ENCODE measurements at places on chromosomes 5 and 9.
A peak's percentile ranks its signal among the peaks of the same experiment; 100 is the strongest.

- DNase-seq, result peak; percentile 42
These were observed 5.4 kb upstream of the TIFAB start for GRCh38 chr5:135457424-135458071.

DNA sequence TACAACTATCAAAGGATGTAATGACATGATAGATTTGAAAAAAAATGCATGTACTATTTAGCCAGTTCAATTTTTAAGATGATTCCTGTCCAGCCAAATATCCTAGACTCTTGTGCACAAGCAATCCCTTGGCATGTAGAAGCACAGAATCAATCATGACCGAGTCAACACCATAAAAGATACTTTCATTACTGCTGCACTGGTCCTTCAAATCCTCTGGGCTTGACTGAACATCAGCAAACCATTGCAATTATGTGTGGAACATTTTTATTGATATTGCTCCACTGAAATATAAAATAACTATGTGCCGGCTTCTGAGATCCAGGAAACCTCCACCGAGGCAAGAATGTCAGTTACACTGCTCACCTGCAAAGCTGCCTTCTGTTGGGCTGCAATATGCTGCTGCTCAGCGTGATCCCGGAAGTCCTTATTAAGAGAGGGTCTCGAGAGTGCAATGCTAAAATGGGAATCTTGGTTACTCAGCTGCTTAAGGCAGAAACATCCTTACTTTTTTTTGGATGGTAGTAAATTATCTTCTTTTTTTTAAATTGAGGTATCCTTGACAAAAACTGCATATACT, 28.7 kb downstream of the INIP start:
- DNase-seq, result no peak

DNA sequence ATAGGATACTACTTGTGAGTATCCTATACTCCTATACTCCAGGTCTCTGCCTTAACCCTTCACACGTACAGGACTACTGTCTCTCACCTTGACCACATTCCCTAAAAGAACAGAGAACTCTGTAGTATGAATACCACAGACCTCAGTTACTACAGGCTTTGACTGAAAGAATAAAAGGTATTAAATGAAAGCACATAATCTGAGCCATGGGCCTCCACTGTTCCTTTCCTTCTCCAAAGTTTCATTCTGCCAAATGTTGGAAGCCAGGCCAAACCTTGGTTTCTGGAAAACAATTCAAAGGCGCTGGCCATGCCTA, 191.5 kb downstream of the TSSK1B start:
- DNase-seq, result no peak

GRCh38 chr5:23930985-23931384, 423.6 kb downstream of the PRDM9 start:
- no peak for DNase-seq

DNA sequence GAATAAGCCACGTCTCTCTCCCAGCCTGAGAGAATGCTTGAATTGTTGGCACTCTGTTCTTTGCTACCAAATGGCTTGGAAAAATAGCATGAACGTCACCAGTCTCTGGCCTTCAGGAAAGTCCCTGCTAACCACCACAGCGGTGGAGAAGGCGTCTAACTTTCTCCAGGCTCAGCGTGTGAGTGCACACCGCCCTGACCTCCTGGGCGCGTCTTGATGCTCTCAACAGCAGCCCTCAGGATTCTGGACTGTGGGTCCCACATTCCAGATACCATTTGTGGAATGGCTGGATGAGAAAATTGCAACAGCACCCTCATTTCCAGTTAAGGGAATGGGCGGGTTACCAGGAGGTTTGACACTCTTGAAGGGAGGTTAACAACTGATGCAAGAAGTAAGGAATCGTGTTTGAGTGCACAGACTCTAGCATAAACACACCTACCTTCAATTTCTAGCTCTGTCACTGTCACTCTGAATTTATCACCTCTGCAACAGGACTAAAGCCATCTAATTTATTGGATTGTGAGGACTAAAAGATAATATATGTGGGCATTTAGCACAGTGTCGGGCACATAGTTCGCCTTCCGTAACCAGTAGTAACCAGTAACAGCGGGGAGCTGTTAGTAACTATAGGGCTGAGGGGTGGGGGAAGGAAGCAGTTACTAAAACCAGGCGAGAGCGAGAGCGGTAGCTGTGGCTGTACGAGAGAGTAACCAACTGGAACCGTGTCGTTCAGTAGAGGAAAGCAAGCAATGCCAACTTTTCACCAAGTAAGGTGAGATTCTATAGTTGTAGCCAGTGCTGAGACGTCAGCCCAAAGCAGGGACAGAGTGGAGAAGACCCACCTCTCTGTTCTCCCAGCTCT, 807 bp upstream of the PLGRKT start:
- DNase-seq, result peak; percentile 30

DNA sequence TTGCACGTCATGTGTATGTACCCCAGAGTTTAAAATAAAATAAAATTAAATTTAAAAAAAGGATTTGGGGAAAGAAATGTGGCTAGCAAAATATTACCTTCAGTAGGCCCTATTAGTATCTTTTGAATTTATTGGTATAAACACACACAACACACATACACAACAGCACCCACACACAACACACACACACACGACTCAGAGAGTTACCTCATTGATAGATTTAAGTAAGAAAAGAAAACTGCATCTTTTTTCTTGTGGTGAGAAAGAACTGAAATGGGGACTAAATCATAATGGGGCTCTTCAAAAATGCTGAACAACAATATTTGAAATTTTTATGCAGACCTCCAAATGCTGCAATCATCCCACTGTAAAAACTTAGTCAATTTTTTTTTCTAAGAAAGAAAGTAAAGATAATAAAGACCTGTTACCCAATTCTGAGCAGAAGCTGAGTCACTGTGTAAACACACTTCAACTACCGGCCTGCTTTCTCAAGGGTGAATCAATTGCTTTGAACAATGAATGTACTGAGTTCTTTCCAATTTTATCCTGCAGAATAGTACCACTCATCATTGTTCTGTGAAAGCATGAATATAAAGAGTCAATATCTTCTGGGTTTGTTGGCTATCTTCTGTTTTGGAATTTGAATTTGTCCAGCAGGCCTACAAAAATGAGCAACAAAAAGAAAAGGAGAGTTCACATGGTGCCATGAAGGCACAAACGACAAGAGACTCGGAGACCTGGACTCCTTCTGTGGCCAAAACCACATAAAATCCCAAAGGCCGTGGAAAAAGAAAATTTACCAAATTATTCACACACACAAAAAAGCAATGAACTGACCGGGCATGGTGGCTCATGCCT, 57.9 kb upstream of the CCNG1 start:
- DNase-seq, result no peak

- peak; percentile 53 for DNase-seq
These were observed 2.3 kb downstream of the HAPLN1 start for GRCh38 chr5:83718195-83718825.

DNA sequence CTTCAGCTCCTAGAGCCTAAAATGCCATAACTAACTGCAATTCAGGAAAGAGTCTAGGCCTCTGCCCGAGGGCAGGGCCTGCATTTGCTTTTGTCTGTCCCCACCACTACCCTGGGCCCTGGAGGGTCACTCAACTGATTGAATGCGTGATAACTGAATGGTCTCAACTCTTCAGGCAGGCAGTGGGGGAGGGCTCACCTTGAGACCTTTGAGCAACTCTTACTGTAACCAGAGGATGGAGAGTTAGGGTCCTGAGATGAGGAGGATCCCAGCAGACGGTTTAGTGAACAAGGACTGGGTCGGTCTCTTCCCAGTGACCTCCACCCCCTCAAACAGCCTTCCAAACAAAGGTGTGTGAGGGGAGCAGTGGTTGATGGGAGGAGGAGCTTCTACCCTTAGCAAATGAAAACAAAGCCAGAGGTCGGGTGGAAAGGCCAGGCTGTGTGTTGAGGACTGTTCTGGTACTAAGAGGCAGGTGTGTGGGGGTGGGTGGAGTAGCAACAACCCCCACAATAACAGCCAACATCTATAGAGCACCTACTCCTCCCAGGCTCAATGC, 59.4 kb downstream of the CXXC5 start:
- DNase-seq, result no peak

DNA sequence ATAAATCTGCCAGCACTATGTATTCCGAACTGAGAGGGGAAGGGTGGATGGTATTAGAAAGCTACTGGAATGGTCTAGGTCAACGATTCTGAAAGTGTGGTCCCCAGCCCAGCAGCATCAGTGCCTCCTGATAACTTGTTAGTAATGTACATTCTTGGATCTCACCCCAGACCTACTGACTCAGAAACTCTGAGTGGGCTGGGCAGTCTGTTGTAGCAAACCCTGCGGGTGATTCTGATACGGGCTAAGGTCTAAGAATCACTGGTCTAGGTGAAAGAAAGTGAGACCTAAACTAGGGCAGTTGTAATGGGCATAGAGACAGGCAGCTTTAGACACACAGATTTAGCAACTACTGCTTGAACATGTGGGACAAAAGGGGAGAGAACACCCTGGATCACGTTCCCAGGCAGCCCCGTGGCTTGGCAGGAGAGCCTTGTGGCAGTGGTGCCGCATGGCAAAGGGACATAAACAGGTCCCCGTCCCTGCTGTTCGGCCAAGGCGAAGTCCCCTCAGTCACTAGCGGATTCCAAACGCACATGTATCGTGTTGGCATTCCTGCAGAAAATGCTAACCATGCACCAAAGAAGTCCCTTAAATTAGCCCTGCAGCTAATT, 216.3 kb downstream of the TTLL11 start:
- no peak for DNase-seq

GRCh38 chr5:114953565-114953964, 216.1 kb downstream of the TRIM36 start:
- no peak for DNase-seq

DNA sequence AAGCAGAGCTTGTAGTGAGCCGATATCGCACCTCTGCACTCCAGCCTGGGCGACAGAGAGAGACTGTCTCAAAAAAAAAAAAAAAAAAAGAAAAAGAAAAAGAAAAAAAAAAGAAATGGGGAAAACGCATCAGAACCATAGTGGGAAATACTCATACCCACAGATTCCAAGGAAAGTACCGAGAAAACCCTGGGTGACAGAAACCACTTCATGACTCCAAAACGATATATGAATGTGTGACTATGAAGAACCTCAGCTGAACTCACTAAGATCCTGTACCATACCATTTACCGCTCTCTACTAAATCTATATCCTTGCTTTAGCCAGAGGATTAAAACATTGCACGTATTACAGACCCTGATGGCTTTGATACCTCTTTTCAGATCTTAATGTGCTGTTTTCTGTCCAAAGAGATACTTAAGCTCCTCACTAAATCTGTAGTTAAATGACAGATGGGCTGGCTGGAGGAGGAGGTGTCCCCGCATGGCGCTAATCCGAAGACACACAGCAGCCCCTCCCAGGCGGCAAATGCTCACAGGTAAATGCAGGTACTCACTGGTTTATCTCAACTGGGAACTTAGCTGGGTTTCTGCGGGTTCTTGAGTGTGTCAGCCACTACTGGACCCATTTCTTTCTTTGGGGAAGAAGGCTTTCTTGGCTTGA, 2.8 kb downstream of the LPCAT1 start:
- DNase-seq, result peak; percentile 15

DNA sequence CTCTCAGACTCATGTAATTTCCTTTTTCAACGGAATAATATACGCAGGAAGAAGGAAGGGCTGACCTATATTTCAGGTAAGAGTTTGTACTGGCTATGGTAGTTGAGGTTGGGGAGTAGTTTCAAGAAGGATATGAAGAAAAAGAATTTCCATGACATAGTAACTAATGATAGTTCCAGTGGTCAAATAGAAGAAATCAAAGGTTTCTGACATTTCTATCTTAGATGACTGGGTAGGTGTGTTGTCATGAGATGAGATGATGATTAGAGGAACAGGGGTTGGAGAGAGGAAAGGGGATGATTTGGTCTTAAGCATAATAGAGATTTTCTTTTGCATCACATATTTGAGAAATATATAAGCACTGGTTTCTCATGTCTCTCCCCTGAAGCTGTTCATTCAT, 166.0 kb downstream of the SPATA31D1 start:
- no peak for DNase-seq

GRCh38 chr5:54628050-54628449, 110.5 kb downstream of the SNX18 start:
- no peak for DNase-seq

DNA sequence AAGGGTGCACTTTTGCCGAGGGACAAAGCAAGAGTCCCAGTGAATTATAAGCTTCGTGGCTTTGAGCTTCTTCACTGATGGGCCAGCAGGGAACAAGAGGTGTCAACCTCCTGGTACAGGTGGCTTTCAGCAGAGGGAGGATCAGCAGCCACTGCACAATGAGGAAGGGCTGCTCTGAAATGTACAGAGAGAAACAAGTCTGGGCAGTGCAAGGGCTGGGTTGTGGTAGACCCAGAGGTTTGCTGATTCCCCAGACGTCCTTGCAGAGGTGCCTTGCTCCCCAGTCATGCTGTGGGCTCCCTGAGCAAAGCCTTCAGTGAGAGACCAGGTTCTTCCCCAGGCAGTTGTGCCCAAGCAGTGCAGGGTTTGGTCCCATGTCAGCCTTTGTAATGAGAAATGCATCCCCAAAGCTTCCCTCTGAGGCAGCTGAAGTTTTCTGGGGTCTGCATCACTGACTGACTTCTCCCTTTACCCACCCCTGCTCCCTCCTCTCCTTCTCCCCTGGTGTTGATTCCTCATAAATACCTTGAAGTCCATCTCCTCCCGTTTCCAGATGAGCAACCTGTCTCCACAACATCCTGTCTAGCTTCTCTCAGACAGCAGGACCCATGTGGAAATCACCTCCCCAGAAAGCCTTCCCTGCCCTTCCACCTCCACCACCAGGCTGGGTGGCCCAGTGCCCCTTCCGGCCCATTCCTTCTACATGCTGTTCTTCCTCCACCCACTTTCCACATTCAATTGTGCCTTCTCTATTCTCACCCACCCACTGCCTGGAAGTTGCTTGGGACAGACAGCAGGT, 599.6 kb upstream of the ADAMTS16 start:
- no peak for DNase-seq

DNA sequence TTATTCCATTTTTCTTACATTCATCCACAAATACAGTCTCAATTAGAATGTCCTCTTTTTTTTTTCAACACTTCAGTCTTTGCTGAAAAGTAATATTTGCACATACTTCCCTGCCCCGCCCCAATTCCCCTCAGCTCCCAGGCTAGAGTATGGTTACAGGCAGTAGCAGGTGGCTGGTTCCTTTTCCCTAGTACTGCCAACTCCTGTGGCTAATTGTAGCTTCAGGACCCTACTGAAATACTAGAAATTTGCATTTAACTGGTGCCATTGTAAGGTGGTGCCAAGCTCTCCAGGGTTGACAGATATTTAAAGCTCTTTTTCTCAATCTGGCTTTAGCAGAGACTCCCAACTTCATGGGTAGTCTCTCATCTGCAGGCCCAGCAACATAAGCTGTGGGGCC, 80.3 kb downstream of the FAM81B start:
- DNase-seq, result no peak

- no peak for DNase-seq
These were observed 140.8 kb upstream of the ZNF608 start for GRCh38 chr5:124887223-124887622.

GRCh38 chr5:132489871-132490483, 596 bp downstream of the IRF1 start:
- DNase-seq, result peak; percentile 81

GRCh38 chr9:35073279-35073612, 821 bp upstream of the VCP start:
- DNase-seq, result no peak

All from natural killer cell (primary cell).